Fibroblast of skin of left biceps (primary cell): ENCODE measurements at places on chromosomes 13 and 19.

GRCh38 chr13:27569405-27569804 is 50.9 kb downstream of the LNX2 start:
- no peak for DNase-seq

- no peak for DNase-seq
These were observed 848 bp upstream of the CEBPA start for GRCh38 chr19:33302974-33303790.

DNA sequence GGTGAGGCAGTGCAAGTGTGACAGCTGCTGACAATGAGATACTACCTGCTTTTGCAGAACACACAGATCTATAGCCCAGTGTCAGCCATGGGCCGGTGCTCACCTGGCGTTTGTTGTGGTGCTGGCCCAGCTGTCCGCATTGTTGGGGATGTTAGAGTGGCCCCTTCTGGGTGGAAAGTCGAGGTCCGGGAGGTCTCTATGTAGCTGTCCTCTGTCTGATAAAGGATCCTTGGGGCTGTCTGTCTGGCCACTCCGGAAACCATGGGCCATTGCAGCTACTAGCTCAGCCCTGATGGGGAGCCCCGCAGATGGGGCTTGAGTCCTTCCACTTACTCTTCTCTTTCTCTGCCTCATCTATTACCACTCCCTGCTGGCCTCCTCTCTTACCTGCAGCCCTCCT is 181.5 kb upstream of the TSHZ3 start:
- DNase-seq: no peak

DNA sequence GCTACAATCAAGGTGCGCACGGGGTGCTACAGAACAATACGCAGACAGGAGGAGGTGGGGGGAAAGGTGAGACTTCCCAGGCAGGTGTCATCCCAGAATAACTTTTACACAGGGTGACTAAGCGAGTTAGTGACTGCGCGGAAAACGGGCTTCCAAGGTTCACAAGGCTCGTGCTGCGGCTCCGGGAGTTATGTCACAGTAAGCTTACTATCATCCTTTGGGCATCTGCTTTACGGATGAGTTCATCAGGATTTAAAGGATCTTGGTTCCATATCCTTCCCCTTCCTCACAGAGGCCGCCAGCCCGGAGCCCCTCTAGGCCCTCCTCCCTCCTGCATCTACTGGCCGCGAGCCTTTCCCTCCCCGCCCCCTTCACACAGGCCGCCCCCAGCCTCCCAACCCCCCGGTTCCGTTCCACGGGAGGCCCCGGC is 474 bp upstream of the IFT88 start:
- peak; percentile 42 for DNase-seq

DNA sequence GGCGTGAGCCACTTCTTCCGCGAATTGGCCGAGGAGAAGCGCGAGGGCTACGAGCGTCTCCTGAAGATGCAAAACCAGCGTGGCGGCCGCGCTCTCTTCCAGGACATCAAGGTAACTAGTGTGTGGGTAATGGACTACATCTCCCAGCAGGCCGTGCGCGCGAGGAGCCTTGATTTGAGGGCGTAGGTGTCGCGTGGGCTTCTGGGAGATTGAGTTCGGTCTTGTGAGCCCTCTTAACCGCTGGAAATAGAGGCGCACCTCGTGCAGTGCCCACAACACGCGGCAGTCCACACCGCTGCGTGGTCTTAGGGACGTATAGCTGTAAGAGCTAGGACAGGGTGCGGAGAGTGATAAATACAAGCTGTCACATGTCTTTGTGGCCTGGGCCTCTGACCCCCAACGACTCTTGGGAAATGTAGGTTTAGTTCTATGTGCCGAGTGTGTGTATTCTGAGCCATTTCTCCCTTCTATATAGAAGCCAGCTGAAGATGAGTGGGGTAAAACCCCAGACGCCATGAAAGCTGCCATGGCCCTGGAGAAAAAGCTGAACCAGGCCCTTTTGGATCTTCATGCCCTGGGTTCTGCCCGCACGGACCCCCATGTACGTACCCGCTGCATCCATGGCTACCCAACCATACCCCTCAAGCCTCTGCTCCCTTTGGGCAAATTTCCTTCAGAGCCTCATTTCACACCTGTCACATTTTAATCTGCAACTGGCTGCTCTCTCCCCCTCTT is 864 bp downstream of the FTL start:
- DNase-seq: no peak

GRCh38 chr19:16146112-16146511 is 2.6 kb downstream of the HSH2D start:
- DNase-seq: no peak

GRCh38 chr19:49472936-49473335 is 1.1 kb upstream of the FLT3LG start:
- DNase-seq: no peak

GRCh38 chr19:50162988-50163387 is at the start of gene IZUMO2:
Gene IZUMO2 (minus strand): TSS chr19:50163281. CDS start chr19:50163194, 87 bp downstream.
- no peak for DNase-seq

GRCh38 chr19:40974633-40975037 is 16.4 kb upstream of the CYP2B6 start:
- peak; percentile 21 for DNase-seq

DNA sequence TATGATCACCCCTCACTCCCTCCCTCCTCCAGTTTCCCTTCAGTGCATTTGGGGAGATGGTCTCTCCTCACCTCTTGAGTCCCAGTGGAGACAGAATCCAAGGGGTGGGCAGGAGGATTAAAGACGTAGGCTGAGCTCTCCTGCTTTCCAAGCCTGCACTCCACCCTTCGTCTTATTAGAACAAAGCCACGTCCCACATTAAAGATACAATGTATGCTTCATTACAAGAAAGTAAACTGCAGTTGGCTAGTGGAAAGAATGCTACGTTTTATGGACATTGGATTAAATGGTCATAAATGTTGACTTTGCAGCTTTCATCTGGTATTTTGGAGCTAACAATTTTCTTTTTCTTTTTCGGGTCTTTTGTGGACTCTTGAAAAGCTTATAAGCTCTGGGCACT is 1.5 kb upstream of the KLK11 start:
- DNase-seq: no peak

- DNase-seq: no peak
These were observed 423.2 kb downstream of the KLF5 start for GRCh38 chr13:73481886-73482445.

GRCh38 chr13:105552078-105552477 is 983.4 kb downstream of the EFNB2 start:
- DNase-seq: no peak

- no peak for DNase-seq
These were observed 464.4 kb downstream of the ITGBL1 start for GRCh38 chr13:101916775-101917474.

DNA sequence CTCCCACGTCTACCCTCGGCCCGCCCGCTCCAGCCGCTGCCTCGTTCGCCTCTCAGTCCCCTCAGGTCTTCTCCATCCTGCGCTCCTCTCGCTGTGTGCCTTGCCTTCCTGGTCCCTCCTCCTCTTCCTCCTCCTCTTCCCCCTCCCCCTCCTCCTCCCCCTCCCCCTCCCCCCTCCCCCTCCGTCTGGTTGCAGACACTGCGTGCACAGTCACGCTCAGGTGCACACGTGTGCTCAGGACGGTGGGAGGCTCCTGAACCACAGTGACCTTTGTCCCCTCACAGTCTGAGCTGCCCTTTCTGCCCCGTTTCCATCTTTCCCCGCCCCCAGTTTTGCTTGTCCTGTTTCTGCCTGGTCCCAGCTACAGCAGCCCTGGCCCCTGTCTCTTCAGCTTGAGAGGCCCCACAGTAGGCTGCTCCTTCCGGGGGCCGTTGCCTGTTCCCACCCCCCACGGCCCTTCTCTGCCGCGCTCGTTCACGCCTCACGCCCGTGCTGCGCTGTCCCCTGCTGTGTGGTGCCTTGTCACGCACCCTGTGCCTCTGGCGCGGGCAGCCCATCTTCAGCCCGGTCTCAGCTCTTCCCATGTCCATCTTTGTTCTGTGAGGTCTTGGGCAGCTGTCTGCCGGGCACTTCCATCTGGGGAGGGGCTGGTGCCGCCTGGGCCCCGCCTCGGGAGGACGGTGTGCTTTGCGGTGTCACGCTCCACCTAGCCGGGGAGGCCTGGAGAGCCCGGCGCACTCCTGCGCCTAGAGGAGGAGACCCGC is 13.8 kb upstream of the RPS15 start:
- no peak for DNase-seq

GRCh38 chr13:36108342-36108741 is 22.8 kb downstream of the DCLK1 start:
- no peak for DNase-seq

DNA sequence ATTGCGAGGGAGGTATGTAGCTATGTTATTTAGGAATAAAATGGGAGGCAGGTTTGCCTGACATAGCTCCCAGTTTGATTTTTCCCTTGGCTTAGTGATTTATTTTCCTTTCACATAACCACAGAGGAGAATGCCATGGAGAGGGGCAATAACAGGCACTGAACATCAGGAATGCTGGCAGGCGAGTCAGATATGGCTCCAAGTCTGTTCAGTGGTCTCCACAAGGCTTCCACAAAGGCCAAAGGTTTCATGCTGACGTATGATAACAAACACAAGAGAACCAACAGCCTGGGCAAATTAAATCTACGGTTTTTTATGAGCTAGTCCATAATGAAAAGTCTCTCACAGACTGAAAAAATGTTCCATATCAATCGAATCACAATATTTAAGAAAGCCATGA is 66.7 kb downstream of the SUCLA2 start:
- no peak for DNase-seq

DNA sequence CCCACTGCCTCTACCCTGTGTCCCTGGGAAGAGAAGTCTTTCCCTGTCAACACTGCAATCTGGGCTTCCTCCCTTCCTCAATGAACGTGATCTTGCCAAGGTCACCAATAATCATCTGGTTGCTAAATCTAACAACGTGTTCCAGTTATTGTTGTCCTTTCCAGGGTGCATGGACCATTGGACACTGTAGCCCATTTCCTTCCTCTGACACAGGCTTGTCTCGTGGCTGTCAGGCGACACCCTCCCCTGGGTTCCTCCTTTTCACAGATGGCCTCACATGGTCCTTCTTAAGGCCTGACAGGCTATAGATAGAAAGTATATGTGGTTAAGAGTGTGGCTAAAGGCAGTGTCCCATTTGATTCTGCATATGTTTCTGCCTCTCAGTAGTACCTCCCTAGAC is 67.7 kb upstream of the STARD13 start:
- no peak for DNase-seq

- DNase-seq: no peak
These were observed 1.4 kb downstream of the GPX4 start for GRCh38 chr19:1105008-1105872.

GRCh38 chr13:108263621-108264355 is 5.7 kb upstream of the TNFSF13B start:
- no peak for DNase-seq

GRCh38 chr19:56114778-56115110 is 6.4 kb downstream of the ZNF787 start:
- DNase-seq: no peak

DNA sequence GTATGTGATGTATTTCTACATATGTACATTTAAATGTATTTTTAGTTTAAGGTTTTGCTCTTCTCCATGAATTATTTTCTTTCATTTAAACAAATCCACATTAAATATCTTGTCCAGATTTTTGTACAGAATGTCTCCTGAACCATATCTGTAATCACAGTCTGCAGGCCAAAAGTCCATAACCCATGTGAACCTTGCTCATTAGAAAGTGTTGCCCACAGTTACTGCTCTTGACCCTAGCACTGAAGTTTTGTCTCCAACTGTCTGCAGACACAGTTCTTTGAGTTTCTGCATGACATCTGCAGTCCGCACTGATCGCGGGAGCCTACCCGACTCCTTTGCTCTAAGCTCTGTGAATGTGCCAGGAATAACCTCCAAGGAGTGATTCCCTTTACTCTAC is 626.2 kb upstream of the SLC10A2 start:
- DNase-seq: no peak

GRCh38 chr13:74287724-74288169 is 153.5 kb upstream of the KLF12 start:
- DNase-seq: peak; percentile 51

- no peak for DNase-seq
These were observed 14.5 kb downstream of the FCGBP start for GRCh38 chr19:39919976-39920375.

DNA sequence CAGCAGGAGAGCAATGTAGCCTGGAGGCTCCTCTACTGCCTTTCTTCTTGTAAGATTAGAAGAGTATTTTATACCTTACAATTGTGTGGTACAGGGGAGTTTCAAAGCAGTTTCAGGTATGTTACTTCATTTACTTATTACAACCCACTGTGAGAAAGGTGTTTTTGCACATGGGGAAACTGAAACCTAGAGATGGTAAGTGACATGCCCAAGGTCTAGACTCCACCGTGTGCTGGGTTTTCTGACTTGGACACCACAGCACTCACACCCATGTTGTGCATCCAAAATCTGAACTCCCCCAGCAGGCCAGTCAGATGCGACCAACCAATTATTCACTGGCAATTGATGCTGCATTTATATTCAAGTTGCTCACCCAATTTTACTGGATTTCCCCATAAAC is 22.8 kb downstream of the ERICH6B start:
- no peak for DNase-seq

DNA sequence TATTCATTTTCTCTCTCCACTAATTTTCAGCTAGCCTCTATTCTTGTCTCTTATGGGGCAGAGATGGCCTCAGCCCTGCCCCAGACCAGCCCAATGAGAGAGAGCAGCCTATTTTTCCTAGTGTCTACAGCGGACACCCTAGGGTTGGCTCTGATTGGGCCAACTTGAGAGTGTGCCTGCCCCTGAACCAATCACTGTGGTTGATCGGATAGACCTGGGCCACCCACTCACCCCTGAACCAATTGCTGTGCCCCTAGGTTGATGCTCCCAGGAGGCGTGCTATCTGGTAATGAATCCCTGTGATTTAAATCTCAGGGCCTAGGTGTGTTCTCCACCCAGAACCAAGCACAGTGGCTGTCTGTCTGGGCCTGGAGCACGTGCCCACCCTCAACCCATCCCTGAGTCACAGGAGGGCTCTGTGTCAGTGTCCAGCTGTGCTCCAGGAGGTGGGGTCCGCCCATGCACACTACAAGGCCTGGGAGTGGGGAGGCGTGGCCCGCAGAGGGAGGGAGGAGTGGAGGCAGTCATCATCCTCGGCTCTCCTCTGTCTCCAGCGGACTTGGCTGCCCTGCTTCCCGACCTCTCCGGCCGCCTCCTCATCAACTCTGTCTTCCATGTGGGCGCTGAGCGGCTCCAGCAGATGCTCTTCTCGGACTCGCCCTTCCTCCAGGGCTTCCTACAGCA is 14.9 kb upstream of the SCN1B start:
- DNase-seq: no peak

GRCh38 chr13:40508127-40508526 is 158.3 kb downstream of the FOXO1 start:
- no peak for DNase-seq

- DNase-seq: no peak
These were observed 8.1 kb upstream of the KLF12 start for GRCh38 chr13:74142257-74142656.

GRCh38 chr13:96511587-96511986 is 421.7 kb downstream of the HS6ST3 start:
- no peak for DNase-seq

GRCh38 chr19:29217616-29218015 is 4.7 kb upstream of the UQCRFS1 start:
- DNase-seq: no peak
